ENCODE measurements at places on chromosomes 4 and X.

- no peak for DNase-seq
Observed at GRCh38 chrX:46967547-46967946, 55.3 kb downstream of the JADE3 start.

GRCh38 chrX:136106920-136107528, 40.3 kb upstream of the FHL1 start:
- DNase-seq, result no peak

DNA sequence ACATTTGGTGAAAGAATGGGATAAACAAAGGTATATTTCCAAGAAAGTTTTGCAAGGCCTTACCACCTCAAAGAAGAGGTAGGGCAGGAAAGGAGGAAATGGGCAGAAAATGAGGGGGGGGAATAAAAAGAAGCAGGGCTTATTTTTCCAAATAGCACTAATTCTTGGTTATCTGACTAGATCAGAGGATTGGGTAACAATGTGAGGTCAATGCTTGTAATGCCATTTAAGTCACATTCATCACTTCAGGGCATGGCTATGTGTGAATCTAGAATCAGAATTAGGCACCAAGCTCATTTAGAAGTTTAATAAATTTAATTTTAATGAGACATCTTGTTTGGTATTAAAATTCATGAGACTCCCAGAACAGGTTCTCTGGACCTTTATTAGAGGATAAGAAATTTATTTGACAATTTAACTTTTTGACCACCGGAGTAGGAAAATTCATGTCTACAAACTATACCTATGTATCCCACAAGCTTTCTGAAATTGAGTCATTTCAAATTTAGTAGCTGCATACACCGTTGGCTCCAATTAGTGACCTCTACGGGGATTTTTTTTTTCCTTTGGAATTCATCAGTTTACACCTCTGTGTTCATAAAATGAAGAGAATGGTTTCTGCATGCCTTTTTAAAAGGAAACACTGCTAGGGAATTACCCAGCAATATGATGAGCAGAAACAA, 1.4 kb upstream of the STS start:
- DNase-seq, result no peak

- DNase-seq, result no peak
Observed at GRCh38 chrX:47687263-47687662, 28.3 kb upstream of the UXT start.

DNA sequence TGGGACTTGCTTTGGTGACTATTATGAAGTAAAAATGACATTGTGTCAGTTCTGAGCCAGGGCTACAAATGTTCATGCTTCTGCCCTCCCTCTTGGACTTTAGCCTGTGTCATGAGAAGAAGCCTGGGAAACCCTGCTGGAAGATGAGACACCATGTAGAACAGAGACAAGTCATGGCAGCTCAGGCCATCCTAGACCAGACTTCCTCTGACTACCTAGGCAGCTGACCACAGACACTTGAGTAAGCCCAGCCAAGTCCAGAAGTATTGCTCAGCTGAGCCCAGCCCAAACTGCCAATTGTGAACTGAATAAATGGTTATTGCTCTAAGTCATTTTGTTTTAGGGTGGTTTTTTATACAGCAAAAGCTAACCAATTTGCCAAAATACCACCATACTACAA, 467.6 kb upstream of the CNKSR2 start:
- DNase-seq, result no peak

- DNase-seq, result no peak
Observed at GRCh38 chr4:165222651-165222994, 15.3 kb downstream of the KLHL2 start.

- no peak for DNase-seq
Observed at GRCh38 chr4:156781852-156782251, 189.7 kb downstream of the PDGFC start.

- DNase-seq, result peak; percentile 87
Observed at GRCh38 chr4:156970501-156971164, 966 bp downstream of the PDGFC start.

DNA sequence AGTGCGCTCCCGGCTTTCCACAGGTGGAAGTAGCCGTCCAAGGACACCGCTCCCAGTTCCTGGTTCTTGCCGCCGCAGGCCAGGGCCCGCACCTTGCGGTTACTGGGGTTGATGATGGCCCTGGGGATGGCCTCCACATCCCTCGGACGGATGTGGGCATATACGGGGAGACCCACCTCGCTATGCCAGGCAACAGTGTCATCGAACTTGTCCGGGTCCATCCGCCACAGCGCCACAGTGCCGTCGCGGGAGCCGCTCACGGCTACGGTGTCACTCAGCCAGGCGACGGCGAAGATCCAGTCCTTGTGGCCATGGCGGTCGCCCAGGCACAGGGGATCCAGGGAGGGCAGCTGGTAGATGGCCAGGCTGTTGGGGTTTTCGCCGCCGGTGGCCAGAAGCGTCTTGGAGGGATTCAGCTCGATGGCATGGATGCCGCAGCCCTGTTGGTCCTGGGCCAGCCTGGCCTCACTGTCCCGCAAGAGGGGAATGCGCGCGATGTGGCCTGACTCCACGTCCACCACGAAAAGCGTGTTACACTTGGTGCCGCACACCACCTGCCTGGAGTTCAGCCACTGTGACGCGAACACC, 795 bp downstream of the DCAF12L1 start:
- no peak for DNase-seq

- DNase-seq, result no peak
Observed at GRCh38 chr4:3372933-3373465, 68.8 kb upstream of the HGFAC start.

DNA sequence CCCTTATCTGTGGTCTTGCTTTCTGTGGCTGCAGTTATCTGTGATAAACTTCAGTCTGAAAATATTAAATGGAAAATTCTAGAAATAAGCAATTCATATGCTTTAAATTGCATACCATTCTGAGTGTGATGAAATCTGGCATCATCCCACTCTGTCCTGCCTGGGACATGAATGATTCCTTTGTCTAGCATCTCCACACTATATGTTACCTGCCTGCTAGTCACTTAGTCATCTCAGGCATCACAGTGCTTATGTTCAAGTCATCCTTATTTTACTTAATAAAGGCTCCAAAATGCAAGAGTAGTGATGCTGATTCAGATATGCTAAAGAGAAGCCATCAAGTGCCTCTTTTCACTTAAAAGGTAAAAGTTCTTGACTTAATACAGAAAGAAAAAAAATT, 14.3 kb upstream of the RAB9B start:
- no peak for DNase-seq

- DNase-seq, result no peak
Observed at GRCh38 chrX:38575888-38576287, 14.5 kb downstream of the TSPAN7 start.

DNA sequence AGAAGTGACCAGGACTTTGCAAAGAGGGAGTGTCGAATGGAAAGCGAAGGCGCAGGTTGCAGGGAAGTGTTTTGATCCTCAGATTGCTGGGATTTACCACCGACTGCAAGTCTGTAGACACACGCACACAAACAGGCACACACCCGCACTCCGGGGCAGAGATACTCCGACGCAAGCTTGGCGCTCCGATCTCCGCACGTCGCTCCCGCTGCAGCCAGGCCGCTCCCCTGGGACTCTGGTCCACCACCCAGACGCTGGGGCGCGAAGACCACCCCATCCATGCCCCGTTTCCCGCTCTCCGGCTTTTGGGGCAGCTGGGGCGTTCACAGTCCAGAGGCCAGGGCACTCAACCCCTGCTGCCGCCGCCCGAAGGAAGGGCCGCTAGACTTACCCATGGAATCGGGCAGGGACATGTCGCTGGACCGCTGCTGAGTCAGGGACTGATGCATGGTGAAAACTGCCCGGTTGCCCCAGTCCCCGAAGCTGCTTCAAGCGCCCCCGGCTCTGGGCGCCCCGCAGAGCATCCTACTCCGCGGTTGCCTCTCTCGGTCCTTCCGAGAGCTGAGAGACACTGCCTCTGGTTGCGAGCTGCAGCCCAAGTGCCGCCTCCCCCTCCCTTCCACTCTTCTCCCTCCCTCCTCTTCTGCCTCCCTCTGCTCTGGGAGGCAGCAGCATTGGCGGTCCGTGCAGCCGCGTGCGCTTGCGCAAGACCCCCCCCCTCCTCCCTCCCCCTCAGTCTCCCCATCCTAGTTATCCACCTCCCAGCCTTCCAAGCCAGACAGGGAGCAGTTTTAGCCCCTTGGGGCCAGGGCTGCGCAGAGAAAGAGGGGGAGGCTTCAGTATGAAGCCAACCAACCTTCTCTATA, at the start of gene TMEM255A:
Gene TMEM255A, minus strand, starts transcription at position 601 of the 866 bp plus-strand sequence. Its CDS starts 152 bp downstream, at position 449.
- DNase-seq, result peak; percentile 71

- no peak for DNase-seq
Observed at GRCh38 chrX:86711531-86712180, 563.4 kb downstream of the DACH2 start.

DNA sequence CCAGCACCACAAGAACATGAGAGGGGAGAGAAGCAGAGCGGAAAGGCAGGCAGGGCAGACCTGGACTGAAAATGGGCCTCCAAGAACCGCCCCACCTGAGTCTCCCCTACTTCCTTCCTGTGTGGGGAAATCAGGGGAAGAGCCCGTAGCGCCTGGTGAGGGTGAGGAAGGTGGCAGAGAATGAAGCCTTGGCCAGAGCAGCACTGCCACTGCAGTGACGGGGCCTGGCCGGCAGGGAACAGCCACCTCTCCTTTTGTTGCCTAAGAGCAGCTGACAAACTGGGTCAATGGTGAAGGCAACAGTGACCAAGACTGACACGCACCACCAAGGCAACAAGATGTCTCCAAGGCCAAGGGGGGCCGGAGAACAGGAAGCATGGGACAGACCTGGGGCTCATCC, 58.4 kb upstream of the CBR4 start:
- DNase-seq, result peak; percentile 61

GRCh38 chr4:176134670-176135069, 60.7 kb downstream of the SPATA4 start:
- DNase-seq, result no peak

- DNase-seq, result peak; percentile 86
Observed at GRCh38 chrX:53281321-53281822, at the start of gene IQSEC2. IQSEC2 (minus strand) TSS chrX:53281584.

DNA sequence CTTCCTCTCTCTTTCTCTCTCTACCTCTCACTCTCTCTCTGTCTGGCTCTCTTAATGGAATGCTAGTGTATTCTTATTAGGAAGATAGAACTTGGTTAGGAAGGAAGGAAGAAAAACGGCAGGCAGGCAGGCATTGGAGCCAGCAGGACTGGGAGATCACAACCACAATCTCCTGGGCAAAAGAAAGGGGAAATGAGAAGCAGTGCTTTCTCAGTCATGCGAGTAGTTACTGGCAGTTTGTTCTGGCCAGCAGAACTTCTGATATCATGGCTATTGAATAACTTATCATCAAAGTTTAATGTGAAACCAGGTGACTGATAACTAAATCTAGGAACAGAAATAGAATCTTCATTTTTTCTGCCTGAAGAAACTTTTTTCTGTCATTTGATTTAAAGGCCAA, 60.9 kb upstream of the PAGE1 start:
- no peak for DNase-seq

GRCh38 chrX:84192006-84192405, 4.0 kb upstream of the RPS6KA6 start:
- no peak for DNase-seq

GRCh38 chr4:85701861-85702321, 226.9 kb downstream of the ARHGAP24 start:
- DNase-seq, result no peak

GRCh38 chr4:134627366-134627765, 425.8 kb upstream of the PABPC4L start:
- DNase-seq, result peak; percentile 48

DNA sequence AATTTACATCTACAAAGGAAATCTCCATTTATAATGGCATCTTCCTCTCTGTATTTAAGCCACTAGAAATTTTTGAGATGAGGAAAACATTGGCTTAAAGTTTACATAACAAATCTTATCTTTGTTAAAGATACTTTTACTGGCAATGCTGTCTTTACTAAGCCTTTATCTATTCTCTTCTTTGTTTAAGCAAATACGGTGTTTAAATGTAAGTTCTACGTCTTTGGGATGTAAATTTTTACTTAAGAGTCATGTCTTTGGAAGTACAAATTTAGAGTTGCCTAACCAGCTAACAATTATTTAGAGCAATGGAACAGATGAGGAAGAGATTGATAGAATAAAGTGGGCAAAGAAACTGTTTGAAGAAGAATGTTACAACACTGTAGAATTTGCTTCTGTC, 1024.0 kb upstream of the PCDH10 start:
- no peak for DNase-seq

DNA sequence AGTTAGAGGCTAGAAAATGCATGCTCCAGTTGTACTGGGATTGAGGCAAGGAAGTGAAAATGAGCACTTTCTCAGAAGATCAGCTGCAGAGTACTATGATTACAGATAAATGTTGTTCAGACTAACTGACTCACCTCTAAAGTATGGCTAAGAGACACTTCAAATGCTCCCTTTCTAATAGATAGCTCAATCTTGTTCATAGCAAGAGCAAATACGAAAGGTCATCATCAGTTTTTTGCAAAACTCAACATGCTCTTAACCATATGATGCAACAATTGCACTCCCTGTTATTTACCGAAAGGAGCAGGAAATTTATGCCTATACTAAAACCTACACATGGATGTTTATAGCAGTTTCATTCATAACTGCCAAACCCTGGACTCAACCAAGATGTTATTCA, 838.4 kb upstream of the INTU start:
- DNase-seq, result no peak

GRCh38 chr4:114085611-114086345, 106.3 kb upstream of the ARSJ start:
- no peak for DNase-seq

- peak; percentile 91 for DNase-seq
Observed at GRCh38 chr4:112418092-112418491, 97.9 kb downstream of the NEUROG2 start.

DNA sequence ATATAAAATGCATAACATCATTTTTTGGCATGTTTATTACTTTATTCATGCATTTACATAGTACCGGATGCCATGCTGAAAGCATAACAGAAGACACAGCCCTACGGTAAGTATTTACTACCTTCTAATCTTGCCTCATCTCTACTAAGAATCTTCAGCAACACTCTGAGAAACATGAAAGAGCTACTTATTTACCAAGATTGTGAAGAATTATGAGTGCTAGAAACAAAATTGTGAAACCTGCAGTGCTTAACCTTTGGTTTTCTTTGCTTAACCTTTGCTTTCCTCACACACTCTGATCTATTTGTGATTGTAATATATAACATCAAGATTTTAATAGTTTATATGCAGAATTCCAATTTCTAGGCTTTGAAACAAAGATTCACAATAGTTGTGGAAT, 7.4 kb downstream of the ANTXR2 start:
- DNase-seq, result no peak

GRCh38 chrX:151675121-151675746, 20.0 kb upstream of the PRRG3 start:
- DNase-seq, result no peak

- DNase-seq, result no peak
Observed at GRCh38 chrX:105876658-105877057, 54.3 kb downstream of the NRK start.

GRCh38 chr4:57037982-57038604, 59.4 kb downstream of the POLR2B start:
- peak; percentile 93 for DNase-seq

- no peak for DNase-seq
Observed at GRCh38 chr4:108651014-108651791, 804 bp downstream of the OSTC start.

GRCh38 chrX:150007356-150007755, 69.1 kb upstream of the EOLA2 start:
- DNase-seq, result no peak

Measured in endodermal cell (in vitro differentiated cells).